HT-29 (cell line): ENCODE measurements at places on chromosomes 5 and 9. TPM values are rescaled to one million over a fixed set of nuclear protein-coding genes. Genes with fewer than 3 reads are reported as not detected.

GRCh38 chr5:101643794-101644193 is 652.3 kb downstream of the SLCO4C1 start:
- DNase-seq = no peak

DNA sequence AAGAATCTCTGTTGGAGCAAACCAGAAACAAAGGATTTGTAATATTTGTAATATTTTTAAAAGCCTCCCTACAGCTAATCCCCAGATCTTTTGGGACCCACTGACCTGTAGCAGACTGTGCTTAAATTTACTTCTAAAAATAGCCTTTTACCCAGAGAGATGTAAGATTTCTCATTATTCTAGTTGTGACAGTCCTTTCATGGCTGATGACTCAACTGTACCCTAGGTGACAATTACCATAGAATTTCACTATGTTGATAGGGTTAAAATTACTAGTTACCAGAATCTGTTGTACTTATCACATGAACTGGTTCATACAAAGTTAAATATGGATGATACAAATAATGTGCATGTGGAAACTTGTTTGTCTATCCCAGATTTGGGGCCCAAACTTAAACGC is 543.9 kb upstream of the SEMA6A start:
- DNase-seq = no peak

GRCh38 chr9:136762915-136763648 is 1.2 kb downstream of the LCN15 start:
- peak; percentile 74 for DNase-seq

Gene EQTN
- 0.18 TPM in 1 of 2 replicates, not detected in the other for total RNA-seq

- no peak for DNase-seq
Observed at GRCh38 chr5:164353155-164353554, 847.7 kb downstream of the MAT2B start.

DNA sequence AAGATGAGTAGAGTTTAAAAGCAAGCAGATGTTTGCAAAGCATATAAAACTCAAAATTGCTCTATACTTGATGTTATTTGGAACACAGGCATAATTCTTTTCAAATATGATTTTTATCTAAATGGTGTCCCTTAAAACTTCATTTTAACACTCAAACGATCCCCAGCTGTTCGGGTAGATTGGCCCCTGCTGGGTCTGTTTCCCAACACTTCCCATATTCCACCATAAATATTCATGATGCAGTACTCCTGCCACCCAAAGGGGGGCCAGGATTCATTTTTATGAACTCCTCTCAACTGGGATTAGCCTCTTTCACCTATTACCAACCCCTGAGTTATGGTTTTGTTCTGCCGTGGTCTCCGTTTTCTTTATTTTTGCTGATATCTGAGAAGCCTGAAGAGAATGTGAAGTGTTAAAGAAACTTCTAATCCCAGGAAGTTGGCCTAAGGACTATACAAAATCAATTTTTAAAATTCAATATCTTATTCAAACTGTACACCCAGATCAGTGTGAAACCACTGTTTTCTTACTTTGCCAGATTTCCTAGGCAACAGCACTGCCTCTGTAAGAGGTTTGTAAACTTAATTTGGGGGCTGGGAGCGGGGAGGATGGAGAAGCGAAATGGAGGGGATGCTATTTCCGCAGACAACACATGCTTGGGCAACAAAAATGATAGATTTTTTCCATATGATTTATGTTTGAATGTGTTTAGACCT is 384.1 kb downstream of the DMRT2 start:
- DNase-seq = peak; percentile 25

DNA sequence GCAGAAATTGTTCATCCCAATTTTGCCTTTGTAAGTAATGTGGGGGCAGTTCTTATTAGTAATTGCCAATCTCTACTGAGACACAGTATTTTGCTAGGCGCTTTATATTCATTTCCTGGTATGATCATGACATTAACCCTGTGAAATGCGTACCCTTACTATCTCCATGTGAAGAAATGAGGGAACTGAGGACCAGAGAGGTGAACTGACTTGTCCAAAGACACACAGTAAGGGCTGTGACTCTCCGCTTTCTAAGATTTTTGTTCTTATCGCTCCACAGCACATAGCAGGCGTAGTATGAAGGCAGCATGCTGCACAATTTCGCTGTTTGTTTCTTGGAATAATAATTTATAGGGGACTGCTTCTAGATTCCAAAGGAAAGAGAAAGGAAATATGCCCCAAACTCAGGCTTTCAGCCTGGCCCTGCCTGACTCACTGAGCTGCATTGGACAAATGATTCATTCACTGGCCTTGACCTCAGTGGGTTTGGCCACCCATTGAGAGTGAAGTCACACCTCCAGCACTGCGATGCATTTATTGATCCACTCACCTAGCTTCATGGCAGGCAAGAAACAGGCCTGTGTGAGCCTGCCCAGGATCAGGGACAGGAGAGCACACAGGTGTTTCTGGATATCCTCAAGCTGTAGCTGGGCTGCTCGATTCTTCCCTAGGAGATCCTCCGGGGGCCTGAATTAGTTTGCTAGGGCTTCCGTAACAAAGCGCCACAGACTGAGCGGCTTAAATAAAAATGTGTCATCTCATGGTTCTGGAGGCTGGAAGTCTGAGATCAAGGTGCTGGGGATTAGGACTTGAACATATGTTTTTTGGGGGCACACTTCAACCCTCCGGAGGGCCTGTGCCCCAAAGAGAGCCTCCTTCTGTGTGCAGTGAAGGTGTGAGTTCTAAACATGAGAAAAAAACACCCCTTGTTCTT is 7.2 kb upstream of the DUSP1 start:
- DNase-seq = peak; percentile 70

- DNase-seq = no peak
Observed at GRCh38 chr5:108810717-108811116, 63.0 kb downstream of the FER start.

DNA sequence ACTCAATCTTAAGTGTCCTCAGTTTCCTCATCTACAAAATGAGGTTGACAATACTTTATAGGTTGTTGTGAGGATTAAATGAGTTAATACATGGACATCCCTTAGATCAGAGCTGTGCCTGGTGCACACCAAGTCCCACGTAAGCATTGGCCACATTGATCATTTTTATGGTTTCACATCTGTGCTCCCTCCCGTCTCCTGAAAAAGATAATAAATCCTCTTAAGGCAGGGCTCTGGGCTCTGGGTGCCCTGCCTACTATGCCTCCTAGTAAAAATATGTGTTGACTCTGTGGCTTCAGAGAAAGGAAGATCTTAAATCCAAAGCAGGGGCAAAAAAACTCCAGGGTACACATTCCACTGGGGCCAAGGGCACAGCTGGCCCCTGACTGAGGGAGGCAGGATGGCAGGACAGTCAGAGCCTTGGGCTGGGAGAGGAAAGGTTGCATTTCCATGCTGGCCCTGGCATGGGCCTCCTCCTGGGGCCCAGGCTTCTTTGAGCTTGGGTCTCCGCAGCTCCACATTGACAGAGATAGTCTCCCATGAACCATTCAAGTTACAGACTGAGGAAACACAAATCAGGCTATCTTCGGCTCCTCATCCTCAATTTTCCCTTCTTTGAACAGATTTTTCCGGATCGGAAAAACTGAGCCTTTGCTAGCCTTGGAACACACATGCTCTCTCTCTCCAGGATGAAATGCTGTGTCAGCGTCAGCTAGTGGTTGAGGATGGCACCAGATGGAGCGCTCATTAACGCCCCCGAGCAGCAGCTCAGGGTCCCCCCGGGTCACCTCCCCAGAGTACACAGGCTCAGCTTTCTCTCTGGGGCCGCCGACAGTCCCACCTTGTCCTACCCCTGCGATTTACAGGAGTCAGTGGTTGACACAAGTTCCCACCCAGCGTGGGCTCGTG is 22.4 kb upstream of the KIF12 start:
- DNase-seq = no peak

DNA sequence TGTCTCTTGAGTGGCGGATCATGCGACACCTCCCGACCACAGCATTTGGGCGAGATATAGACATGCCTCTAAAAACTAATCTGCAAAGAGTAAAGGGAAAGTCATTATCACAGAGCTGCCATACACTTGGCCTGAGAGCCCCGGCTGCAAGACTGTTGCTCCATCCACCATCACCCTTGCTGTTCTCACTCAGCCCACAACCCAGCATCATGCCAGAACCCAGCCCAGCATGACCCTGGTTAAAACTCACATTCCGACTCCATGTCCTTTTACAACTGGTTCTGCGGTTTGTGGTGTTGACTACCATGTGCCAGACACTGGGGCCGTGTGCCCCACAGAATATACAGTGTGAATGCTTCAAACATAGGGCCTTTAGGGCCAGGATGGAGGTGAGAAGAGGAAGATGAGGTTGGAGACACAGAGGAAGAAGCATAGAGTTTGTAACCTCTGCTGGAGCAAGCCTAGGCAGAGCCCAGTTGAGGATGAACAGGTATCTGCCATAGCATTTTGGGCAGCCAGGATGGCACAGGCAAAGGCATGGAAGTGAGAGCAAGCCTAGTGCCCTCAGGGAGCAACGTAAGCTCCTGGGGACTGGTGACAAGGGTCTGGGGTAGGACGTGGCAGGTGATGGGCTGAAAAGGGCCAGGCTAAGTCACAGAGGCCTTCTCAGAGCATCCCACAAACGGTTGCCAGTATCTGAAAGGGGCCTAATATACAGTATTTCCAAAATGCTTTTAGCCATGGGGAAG is 37.5 kb upstream of the SMU1 start:
- no peak for DNase-seq

- DNase-seq = no peak
Observed at GRCh38 chr9:87198716-87199115, 251.4 kb upstream of the GAS1 start.

DNA sequence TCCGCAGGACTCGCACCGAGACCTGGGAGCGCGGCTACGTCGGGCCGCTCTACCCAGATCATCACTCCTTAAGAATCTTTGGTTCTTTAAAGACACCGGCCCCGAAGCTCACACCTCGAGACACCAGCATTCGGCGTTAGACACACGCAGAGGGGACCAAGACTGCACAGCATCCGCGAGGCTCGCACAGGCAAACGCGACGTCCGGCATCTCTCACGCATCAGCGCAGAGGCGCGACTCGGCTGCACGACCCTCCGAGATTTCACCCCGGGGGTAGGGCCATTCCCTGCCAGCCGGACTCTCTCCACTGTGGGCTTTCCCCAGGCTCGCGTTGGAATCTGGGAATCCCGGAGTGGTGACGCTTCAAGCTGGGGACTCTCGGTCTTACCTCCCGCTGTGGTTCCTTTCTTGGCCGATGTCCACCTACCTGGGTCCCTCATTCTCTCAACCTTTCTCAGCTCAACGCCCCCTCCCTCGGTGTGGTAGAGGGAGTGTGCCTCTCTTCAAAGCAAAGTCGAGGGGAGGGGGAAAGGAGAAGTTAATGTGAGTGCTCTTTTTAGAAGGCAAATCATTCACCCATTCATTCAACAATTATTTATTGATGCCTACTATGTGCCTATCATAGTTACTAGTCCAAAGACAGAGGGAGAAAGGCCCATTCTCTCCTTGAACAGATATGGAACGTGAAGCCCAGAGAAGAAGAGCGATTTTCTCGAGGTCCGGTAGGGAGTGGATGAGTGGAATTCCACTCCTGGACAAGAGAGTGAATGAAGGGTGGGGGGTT is 1.3 kb upstream of the HAND1 start:
- DNase-seq = no peak

- DNase-seq = no peak
Observed at GRCh38 chr9:135884328-135885035, 22.9 kb downstream of the CAMSAP1 start.

Gene IFNA14
- total RNA-seq = not detected in 2 replicates

Gene CERCAM
- total RNA-seq = 0.25 TPM in 1 of 2 replicates, not detected in the other

DNA sequence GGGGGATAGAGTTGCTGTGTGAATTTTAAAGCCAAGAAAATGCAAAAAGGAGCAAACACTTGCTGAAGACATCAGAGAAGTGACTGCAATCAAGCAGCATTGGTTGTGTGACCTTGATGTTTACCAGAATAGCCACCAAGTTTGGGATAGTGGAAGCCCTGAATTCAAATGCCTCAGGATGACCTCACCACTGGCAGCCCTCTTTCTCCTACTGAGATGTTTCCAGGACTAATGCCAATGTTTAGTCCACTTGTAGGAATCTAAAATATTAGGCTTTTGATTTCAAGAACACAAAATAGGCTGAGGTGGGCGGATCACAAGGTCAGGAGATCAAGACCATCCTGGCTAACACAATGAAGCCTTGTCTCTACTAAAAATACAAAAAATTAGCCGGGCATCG is 112.2 kb upstream of the NUDT12 start:
- DNase-seq = no peak

Gene IL33
- total RNA-seq = 0.03 and 0.05 TPM in 2 replicates

Gene PCAT7
- 1.3 and 1.4 TPM in 2 replicates for total RNA-seq

- no peak for DNase-seq
Observed at GRCh38 chr9:111966861-111967291, 70.3 kb downstream of the UGCG start.

GRCh38 chr5:59648949-59649921 is 244.3 kb downstream of the PDE4D start:
- peak; percentile 39 for DNase-seq

Gene SOHLH1
- total RNA-seq = not detected in 2 replicates
